ENCODE measurements at places on chromosomes 6 and 20.

- no peak for DNase-seq
Measured at GRCh38 chr20:47356220-47356525, 326 bp downstream of the ZMYND8 start.

- no peak for DNase-seq
Measured at GRCh38 chr6:106745824-106746582, 116.6 kb downstream of the QRSL1 start.

- no peak for DNase-seq
Measured at GRCh38 chr6:4656106-4656505, 120.1 kb upstream of the CDYL start.

GRCh38 chr6:138377844-138378243, at the start of gene SMIM28:
Gene SMIM28, plus strand, starts transcription at chr6:138377905. Its CDS starts 168 bp downstream, at chr6:138378073.
- DNase-seq: no peak

DNA sequence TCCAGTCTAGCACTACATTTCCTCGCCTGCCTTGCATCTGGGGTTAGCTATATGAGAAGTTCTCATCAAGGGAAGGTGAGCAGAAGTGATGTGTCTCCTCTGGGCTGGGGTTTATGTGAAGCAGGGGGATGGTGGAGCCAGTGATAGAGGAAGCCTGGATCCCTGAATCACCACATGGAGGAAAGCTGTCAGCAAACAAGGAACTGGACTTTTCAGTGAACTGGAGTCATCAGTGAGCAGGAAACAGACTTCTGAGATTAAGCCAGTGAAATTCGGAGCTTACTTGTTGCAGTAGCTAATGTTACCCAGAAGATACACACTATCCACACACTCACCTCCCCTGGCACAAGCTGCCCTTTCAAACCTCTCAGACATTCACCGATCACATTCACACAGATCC, 13.4 kb upstream of the TOX2 start:
- no peak for DNase-seq
